Pancreas (tissue), 10 donors: ENCODE measurements at places on chromosomes 12 and 14. TPM values are rescaled to one million over a fixed set of nuclear protein-coding genes. Genes with fewer than 3 reads are reported as not detected.

GRCh38 chr12:29858270-29858786, 74.6 kb upstream of the TMTC1 start:
- H3K4me1 ChIP-seq = no peaks in the 10 kb centered on the region
- H3K36me3 ChIP-seq = no peaks in the 10 kb centered on the region
- H3K27ac ChIP-seq = no peak overlapping the region
- H3K27me3 ChIP-seq = no peaks in the 10 kb centered on the region
- H3K4me3 ChIP-seq = no peak overlapping the region

Gene USP44
- polyA plus RNA-seq = 2.2 TPM

DNA sequence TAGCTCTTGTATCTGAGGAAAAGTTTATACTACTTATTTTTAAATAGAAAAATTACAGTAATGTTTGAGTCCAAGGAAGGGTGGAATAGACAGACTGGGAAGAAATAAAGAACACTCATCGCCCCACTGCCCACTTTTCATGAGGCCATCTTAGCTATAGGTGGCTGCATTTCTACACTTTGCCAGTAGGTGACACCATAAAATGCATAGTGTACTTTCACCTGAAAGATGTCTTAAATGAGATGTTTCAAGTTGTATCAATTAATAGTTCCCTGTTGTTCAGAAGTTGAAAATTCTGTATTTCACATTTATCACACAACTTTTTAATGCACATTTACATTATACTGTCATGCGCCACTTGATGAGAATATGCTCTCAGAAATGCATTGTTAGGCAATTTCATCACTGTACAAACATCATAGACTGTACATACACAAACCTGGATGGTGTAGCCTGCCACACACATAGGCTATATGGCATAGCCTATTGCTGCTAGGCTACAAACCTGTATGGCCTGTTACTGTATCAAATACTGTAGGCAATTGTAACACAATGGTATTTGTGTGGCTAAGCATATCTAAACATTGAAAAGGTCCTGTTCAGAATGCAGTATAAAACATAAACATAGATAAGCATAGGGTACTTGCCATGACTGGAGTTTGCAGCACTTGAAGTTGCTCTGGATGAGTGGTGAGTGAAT, 27.6 kb downstream of the PMCH start:
- no peak for DNase-seq
- H3K27ac ChIP-seq = no peak overlapping the region
- no peaks in the 10 kb centered on the region for H3K4me1 ChIP-seq
- no peaks in the 10 kb centered on the region for H3K36me3 ChIP-seq

Gene HVCN1
- polyA plus RNA-seq = 1.5 TPM

- no peak for DNase-seq
- H3K36me3 ChIP-seq = no peaks in the 10 kb centered on the region
- no peak overlapping the region for H3K27ac ChIP-seq
- H3K27me3 ChIP-seq = no peaks in the 10 kb centered on the region
- no peaks in the 10 kb centered on the region for H3K4me1 ChIP-seq
Measured at GRCh38 chr12:97680751-97681150, 218.1 kb downstream of the RMST start.
